Right lung (tissue), 10 donors: ENCODE measurements at places on chromosomes 2 and 18.

DNA sequence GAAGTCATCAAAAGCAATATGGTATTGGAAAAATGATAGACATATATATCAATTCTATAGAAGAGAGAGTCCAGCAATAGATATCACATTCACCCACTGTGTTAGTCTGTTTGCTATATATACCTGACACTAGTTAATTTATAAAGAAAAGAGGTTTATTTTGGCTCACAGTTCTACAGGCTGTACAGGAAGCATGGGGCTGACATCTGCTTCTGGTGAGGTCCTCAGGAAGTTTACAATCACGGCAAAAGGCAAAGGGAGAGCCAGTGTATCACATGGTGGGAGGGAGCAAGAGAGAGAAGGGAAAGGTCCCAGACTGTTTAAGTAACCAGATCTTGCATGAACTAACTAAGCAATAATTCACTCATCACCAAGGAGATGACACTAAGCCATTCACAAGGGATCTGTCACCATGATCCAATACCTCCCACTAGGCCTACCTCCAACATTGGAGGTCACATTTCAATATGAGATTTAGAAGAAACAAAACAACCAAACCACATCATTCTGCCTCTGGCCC, 470.6 kb downstream of the METTL4 start:
- no peak for DNase-seq

GRCh38 chr2:46006473-46007025, 290.7 kb upstream of the EPAS1 start:
- DNase-seq: no peak

DNA sequence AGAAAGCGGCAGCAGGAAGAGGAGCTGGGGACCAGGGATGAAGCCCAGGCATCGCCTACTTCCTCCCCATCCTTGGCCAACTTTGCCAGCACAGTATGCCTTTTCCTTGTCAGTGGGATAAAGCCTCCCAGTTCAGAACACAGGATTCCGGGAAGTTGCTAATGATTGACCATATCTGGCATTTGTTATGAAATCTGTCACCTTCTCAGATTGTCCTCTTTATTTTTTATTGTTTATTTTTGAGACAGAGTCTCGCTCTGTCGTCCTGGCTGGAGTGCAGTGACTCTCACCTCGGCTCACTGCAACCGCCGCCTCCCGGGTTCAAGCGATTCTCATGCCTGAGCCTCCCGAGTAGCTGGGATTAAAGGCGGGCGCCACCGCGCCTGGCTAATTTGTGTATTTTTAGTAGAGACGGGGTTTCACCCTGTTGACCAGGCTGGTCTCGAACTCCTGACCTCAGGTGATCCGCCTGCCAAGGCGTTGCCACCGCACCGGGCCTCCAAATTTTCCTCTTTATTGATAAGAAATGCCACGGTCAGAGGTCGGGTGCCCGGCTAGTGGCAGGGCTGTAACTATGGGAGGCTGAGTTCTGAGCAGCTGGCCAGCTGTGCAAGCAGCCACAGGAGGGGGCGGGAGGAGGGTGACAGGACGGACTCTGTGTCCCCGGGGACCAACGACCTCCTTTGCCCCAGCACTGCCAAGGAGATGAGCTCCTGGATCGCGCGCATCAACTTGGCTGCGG, 24.4 kb downstream of the PSD4 start:
- DNase-seq: no peak

- no peak for DNase-seq
These were observed 117.0 kb downstream of the AP1S3 start for GRCh38 chr2:223720367-223720766.

DNA sequence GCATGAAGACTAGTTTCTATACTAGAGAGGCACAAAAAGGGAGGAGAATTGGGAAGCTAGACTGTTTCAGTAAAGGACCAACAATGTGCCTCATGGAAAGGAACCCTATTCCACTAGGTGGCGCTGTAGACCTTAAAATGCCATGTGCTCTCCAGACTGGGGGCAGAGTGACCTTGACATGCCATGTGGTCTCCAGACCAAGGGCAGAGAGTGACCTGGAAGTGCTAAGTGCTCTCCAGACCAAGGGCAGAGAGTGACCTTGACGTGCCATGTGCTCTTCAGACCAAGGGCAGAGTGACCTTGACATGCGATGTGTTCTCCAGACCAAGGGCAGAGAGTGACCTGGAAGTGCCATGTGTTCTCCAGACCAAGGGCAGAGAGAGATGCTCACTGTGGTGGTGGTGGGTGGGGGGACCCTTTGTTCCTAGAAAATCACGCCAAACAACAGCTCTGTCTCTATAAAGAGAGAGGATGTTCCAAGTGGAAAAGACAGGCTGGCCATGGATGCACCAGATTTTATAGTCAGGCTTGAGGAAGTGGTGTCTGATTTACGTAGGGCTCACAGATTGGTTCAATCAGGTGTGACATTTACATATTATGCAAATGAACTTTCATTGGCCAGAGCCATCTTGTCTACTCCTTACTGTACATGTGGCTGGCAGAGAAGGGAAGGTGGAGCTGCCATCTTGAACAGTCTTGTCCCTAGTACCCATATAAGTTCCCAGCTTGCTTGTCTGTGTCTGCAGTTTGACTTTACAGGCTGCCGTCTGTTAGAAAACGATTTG, 344.0 kb upstream of the DDX18 start:
- DNase-seq: no peak

GRCh38 chr2:203798296-203799087, 69.1 kb upstream of the CTLA4 start:
- no peak for DNase-seq

DNA sequence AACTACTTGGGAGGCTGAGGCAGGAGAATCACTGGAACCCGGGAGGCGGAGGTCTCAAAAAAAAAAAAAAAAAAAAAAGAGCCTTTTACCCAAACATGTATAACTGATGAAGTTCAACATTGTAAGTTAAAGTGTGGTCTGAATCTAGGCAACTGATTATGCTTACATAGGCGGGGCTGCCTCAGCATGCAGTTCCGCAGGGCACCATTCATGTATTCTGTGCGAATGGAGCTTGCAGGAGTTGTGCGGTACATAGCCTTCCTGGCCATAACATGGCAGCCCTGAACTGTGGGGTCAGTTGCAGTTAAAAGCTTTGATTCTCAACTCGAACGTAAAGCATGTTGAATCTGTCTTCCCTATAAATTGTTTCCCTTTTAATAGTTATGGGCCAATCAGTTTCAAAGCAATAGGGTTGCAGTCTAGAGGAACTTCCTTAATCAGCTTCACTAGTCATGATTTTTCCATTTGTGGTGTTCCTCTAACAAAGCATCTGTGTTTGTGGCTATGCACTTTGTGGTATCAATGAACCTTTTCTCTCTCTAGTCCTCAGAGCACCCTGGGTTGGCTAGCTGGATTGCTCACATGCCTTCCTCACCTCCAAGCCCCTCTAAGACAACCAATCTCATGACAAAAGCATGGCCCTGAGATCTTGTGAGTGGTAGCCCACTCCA, 30.6 kb upstream of the CEP68 start:
- DNase-seq: no peak
